NCI-H187 treated with DMSO at 0.1 percent for 48 hours (cell line): ENCODE measurements at places on chromosomes 6 and 20.

DNA sequence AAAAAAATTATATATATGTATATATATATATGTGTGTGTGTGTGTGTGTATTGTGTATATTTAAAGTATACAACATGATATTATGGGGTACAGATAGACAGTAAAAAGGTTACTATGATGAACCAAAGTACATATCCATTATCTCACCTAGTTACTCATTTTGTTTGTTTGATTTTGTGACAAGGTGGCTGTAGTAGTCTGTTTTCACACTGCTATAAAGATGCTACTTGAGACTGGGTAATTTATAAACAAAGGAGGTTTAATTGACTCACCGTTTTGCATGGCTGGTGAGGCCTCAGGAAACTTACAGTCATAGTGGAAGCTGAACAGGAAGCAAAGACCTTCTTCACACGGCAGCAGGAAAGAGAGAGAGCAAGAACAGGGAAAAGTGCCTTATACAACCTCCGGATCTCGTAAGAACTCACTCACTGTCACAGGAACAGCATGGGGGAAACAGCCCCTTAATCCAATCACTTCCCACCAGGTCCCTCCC, 30.2 kb upstream of the DACT2 start:
- DNase-seq = no peak

GRCh38 chr20:24880356-24880755, 68.7 kb upstream of the CST7 start:
- no peak for DNase-seq

- no peak for DNase-seq
Observed at GRCh38 chr20:56187534-56188165, 60.9 kb upstream of the MC3R start.

DNA sequence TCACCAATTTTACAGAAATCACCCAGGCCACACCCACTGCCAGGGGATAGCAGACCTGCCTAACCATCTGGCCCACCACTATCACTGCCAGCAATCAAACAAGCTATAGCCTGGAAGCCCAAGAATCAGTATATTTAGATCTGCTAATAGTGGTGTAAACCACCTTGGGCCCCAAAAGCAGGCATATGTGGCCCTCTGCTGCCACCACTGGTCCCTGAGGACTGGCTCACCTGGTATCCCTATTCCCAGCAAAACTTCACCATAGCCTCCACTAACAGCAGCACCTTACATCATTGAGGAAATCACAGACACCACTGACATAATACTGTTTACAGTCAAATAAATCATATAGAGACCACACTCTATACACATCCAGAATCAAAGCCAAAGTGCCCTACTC, 880.4 kb upstream of the MAN1A1 start:
- DNase-seq = no peak

DNA sequence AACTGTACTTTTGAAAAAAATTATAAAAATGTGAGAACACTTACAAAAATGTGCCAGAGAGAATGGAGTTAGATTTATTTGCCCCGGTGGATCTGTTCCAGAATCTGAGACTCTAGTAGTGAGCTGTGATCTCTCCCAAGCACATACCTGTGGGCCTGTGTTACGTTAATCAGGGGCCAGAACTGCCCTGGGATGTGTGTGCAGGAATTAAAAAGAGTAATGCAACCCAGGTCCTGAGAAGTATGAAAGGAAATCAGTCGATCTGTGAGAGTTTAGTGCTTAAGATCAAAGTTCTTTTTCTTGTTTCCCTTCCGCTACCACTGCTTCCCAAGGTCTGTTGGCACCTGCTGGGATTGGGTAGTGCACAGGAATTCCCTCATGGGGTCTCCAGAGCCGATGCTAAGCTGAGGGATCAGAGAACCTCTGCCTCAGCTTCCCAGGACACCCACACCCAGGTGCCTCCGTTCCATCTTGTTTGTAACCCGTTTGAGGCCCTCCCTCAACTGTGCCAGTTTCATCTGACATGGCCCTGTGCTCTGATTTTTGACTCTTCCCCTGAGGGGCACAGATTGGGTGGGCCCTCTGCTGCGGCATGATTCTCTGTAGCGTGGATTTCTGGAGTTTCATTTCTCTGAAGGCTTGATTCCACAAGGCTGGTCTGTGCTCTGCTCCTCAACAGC, 87.7 kb downstream of the RREB1 start:
- no peak for DNase-seq

DNA sequence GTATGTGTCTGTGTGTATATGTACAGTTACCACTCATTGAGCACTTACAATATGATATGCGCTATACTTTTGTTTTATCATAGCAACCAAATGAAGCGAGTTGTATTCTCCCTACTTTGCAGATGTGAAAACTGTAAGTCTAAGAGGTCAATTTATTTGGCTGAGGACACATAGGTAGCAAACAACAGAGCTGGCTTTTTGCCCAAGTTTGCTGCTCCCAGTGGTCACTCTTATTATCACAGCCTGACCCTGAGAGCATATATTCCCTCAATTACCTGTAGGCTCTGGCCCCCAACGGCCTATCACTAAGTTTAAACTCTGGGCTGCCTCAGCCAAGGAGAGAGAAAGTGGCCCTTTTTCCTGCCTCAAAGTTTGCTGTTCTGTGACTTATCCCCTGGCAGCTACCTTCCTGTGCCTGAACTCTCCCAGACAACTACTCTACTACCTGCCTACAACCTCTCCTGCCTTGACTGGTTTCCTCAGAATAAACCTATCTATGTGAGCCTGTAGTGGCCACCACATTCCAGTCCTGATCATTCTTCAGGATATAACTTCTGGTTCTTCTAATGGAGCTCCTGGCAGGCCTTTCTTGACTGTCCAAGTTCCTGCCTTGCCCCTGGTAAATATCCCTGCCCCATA, 221.8 kb downstream of the FRK start:
- DNase-seq = no peak

DNA sequence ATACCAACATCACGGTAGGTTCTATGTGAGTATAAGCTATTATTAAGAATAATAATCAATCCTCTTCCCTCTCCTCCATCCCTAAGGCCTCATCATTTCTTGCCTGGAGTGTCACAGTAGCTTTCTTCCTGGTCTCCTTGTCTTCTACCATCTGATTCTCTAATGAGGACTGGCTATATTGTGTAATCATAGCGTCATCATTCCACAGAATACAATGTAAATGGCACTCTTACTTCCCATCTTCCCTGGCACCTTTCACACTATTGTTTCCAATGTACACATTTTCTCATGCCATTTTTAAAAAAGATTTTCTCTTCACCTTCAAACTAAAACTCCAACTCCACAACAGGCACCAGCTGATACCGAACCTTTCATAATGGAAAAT, 2.2 kb upstream of the BTN3A2 start:
- DNase-seq = no peak

DNA sequence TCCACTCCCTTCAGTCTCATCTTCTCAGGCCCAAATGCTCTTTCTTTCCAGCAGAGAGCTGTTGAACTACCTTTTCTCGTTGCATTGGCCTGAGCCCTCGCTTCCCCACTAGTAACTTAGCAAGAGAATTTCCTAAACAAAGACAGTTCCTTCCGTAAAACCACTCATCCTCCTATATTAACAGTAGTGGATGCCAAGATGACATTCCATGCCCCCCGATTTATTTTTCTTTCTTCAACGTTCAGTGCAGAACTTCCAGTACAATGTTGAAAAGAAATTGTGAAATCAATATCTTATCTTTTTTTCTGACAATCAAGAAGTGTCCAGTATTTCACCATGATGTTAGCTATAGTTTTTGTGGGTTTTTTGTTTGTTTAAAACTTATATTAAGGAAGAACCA, 45.8 kb downstream of the SOX4 start:
- DNase-seq = no peak
